ELF-1 (cell line): ENCODE measurements at places on chromosomes 13 and 19.

GRCh38 chr19:54464044-54464629 is 559 bp upstream of the LENG9 start:
- peak; percentile 98 for DNase-seq

DNA sequence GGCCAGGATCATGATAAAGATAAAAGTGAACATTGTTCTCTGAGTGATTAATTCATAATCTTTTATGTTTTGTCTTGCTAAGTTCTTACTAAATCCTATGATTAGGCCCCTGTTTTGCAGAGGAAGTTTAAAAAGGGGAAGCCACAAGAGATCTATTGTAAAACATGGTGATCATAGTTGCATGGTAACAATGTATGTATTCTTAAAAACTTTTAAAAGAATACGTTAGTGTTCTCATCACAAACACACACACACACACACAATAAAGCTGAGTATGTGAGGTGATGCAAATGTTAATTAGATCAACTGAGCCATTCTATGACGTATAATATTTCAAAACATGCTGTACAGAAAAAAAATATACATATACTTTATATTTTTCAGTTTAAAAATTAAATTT is 51.2 kb downstream of the MBD3L2B start:
- no peak for DNase-seq

- no peak for DNase-seq
These were observed 53.4 kb downstream of the LATS2 start for GRCh38 chr13:21008026-21008425.

- no peak for DNase-seq
These were observed 32.2 kb upstream of the DOCK9 start for GRCh38 chr13:99009987-99010551.

- DNase-seq: peak; percentile 68
These were observed 4.9 kb upstream of the TNFSF14 start for GRCh38 chr19:6674868-6675305.

- no peak for DNase-seq
These were observed 30.5 kb downstream of the MEGF8 start for GRCh38 chr19:42355896-42356295.

DNA sequence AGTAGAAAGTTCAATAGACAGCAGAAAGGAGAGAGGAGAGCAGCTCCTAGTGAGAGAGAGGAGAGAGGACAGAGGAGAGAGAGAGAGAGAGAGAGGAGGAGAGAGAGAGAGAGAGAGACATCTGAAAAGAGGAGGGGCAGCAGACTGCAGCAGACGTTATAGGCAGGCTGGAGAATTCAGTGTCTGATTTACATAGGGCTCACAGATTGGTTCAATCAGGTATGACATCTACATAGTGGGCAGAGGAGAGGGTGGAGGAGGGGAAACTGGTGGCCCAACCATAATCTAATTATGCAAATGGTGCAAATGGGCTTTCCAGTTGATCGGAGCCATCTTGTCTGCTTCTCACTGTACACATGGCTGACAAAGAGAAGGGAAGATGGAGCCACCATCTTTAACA is 221.3 kb upstream of the TRPC4 start:
- DNase-seq: peak; percentile 4

- DNase-seq: no peak
These were observed 55.0 kb downstream of the CYSLTR2 start for GRCh38 chr13:48708764-48709163.

- no peak for DNase-seq
These were observed 12.3 kb downstream of the TPT1 start for GRCh38 chr13:45328661-45329111.

- no peak for DNase-seq
These were observed 500 bp upstream of the IFI30 start for GRCh38 chr19:18173054-18173571.
